ENCODE measurements at places on chromosomes 2 and 18.

- no peak for DNase-seq
Measured at GRCh38 chr2:155209696-155210450, 511.4 kb downstream of the KCNJ3 start.

DNA sequence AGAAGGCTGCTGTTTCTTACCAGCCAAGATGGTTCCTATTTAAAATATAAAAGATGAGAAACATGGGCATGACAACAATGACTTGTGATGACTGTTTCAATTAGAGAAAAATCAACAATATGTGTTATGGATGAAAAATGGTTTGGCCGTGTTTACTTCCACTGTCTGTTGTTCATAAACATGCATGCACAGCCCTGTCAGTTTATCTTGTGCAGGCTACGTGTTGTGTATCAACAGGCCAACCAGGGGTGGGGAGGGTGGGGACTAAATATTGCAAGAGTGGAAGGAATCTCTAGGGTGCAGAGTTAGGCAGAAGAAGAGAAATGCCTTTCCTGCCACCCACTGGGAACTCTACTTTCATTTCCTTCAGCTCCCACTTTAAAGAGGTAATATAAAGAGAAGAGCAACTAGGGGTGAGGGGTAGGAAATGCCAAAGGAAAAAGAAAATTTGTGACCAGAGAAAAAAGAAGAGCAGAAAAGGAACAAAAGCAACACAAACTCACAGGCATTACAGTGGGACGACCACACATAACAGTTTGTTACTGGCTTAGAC lies 116.8 kb upstream of the MEIS1 start:
- DNase-seq, result no peak

DNA sequence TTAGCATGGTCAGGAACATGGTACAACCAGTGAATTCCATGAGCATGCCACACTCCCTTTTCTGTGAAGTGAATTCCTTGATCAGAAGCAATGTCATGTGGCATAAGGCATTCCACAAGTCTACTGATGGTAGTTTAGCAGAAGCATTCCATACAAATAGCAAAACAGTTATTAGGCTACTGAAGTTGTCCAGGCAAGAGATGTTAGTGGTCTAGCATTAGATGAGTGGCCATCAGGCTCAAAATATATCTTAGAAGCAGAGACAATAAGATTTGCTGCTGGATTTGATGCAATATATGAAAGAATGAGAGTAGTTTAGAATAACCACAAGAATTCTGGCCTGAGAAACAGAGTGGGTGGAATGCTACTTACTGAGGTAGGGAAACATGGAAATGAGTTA lies 355.3 kb upstream of the NRXN1 start:
- DNase-seq, result no peak

DNA sequence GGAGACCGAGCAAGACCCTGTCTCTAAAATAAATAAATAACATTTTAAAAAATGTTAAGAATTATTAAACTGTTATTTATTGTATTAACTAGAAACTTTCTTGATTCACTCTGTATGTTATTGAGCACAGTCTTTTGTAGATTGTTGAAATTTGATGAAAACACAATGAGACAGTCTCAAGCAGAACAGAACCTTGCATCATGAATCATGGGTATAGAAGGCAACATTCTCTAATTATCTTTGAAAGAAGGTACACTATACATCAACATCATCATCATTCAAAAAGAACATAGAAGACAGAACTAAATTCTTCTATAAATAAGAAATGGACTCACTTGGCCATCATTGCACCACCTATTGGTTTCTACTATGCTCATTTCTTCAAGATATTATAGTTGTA lies 67.7 kb downstream of the SLC8A1 start:
- no peak for DNase-seq

DNA sequence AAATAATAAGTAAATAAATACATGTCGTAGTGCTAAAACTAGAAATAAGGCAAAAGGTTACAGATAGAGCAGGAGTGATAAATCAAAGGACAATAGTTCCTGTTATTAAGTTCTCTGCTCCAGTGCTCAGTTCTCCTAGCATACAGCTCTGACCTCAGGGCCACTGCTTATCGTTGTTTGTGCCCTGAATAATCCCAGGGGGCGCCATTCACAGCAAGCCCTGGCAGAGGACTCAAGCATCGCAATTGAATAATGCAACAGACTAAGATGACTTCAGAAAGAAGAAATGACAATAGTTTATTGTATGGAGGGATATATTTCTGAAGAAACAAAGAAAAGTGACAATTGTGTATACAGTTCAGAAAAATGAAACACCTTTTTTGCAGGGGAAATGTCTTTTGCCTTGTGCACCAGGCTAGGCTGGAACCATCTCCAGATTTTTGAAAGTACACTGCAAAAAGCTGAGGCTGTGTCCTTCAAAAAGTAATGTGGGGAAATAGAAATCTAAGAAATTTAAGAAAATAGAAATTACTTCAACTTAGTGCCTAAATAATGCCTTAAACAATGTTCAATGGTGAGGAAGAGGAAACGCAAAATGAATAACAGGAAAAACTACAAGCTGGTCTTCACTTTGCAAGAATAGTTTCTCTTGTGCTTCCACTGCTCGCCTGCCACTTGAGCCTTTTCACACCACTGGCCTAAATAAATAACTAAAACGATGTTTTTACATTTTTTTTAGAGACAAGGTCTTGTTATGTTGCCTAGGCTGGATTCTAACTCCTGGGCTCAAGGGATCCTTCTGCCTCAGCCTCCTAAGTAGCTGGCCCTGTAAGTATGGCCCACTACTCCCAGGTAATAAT lies 19.0 kb upstream of the CCNYL1 start:
- DNase-seq, result no peak

GRCh38 chr2:121696410-121696930 lies 40.2 kb downstream of the NIFK start:
- DNase-seq, result no peak

- DNase-seq, result no peak
Measured at GRCh38 chr2:43040084-43040854, 186.1 kb downstream of the ZFP36L2 start.

DNA sequence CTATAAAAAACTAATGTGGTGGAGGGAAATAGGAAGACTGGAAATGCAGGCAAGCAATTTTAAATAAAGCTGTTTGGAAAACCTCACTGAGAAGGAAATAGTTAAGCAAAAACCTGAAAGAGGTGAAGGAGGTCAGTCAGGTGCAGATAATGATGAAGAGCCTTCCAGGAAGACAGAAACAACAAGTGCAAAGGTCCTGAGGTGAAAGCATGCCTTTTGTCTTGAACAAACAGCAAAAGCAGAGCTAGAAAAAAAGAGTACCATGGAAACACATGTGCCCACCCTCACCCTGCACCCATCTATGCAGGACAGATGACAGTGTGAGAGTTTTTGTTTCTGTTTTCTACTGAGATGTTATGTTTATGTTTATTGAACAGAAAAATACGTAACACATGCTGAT lies 8.1 kb upstream of the ZBTB14 start:
- DNase-seq, result no peak

DNA sequence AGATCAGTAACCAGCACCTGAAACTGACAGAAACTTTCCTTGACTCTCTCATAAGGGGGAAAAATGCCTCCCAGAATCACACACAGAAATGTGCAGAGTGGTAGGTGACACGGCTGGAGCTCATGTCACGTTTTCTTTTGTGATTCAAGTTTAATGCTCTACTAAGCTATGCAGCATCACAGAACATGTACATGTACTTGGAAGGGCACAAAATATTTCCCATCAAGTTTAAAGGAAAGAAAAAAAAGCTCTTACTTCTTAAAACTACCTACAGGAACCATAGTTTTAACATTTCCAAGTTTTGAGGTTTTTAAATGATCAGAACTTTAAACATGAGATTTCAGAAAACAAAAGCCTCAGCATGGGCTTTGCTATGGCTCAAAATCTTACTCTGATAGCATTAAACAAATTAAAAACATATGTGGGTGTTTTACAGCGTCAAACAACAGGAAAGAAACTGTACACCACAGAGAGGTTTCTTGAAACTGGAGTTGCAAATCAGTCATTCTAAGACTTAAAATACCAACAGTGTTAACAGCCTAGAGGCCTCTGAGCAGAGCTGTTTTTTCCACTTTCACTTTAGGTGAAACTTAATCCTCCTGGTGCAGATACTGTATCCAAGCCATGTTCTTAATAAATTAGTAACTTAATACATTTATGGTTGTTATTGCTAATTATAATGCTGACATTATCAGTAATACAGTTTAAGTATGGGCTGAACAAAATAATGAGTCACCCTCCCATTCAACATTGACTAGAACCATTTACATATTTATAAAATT lies 30.1 kb downstream of the MBP start:
- peak; percentile 65 for DNase-seq

DNA sequence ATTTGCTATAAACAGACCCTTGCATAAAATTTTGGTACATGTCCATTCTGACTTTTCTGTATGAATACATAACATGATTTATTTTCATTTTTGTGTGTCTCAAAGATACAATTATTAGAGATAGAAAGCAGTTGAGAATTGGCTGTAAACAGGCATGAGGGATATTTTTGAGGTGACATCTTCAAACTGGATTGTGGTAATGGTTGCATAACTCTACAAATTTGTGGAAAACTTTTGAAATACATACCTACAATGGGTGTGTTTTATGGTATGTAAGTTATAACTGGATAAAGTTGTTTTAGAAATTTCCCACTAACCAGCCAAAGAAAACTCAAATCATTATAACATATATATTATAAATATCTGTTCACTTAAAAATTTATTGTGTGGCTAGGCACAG lies 39.6 kb downstream of the GREB1L start:
- no peak for DNase-seq

DNA sequence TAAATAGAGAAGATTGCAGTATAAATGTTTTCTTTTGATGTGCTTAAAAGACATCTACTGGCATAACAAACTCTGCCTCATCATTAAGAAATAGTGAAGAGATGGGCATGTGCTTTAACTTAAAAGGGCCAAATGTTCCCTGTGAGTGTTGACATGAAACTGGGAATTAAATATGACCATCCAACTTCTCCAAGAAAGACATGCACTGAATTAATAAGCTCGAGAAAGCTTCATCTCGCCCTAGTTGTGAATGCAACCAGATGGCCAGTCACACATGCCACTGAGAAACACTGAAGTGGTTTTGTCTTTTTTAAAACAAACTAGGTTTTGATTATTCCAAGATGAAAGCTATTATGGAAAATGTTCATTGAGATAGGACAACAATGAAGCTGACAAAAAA lies 479.2 kb downstream of the RIT2 start:
- no peak for DNase-seq

DNA sequence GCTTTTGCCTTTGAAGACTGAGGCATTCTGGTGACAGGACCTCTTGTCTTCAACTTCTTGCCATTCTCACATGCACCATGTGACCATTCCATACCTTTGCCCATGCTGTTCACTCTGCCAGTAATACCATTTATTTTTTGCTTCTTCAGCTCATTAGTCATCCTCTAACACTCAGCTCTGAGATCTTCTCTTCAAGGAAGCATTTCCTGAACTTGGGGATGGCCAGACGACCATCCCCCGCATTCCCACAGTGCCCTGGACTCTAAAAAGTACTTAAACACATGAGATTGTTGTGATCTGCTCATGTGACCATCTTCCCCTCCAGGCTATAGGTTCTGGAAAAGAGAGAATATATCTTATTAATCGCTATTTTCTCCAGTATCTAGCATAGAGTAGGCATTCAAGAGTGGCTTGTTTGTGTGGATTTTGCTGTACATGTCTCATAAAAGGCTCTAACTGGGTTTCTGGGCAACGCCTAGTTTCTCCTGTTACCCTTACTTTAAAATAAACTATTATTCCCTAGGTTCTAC lies 33.9 kb downstream of the PAX3 start:
- no peak for DNase-seq

DNA sequence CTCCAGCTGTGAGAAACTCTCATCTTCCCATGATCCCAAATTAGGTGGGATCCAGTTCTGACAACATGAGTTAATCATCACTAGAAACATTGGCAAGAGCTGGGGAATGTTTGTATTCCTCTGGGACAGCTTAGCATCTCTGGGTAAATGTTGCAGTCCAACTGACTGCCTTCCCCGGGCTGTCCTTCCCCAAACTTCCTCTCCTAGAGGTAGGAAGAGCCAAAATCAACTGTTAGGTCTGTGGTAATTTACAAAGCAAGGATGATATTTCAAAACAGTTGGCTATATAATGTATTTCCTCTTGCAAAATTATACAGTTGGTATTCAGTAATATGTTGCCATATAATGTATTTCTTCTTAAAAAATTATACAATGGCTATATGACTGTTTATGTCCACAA lies 148.5 kb downstream of the MGAT5 start:
- peak; percentile 79 for DNase-seq

GRCh38 chr2:105439141-105439540 lies 40.3 kb upstream of the FHL2 start:
- DNase-seq, result no peak

GRCh38 chr2:174337337-174338146 lies 2.8 kb downstream of the SP9 start:
- peak; percentile 41 for DNase-seq

DNA sequence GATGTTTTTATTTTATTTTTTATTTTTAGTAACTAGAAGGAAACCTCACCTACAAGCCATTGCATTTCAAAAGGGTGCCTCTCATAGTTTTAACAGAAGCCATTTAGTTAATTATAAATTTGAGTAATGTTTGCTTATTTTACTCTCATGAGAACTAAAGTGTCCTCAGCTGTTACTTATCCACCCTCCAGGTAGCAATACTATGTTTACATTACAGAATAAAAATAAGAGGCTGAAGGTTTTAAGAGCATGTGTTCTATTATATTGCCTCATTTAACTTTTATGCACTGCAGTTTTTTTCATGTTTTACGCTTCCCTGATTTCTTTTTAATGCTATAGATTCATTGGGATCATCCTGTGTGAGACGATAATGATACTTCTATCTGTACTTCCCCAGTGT lies 235.5 kb downstream of the THSD7B start:
- DNase-seq, result no peak
